Nasal cavity respiratory epithelium epithelial cell of viscerocranial mucosa (primary cell): ENCODE measurements at places on chromosomes 3 and 15. TPM values are rescaled to one million over a fixed set of nuclear protein-coding genes. Genes with fewer than 3 reads are reported as not detected.

BRK1 gene
- total RNA-seq: 65.8 and 109 TPM in 2 replicates

MGLL gene
- total RNA-seq: 35.9 and 62.9 TPM in 2 replicates

GHRL gene
- total RNA-seq: not detected in 2 replicates

CDCP1 gene
- 141 and 146 TPM in 2 replicates for total RNA-seq

EAF1 gene
- total RNA-seq: 37.5 and 46.5 TPM in 2 replicates

SLC51A gene
- not detected in 2 replicates for total RNA-seq

RGMA gene
- 3.1 and 6.6 TPM in 2 replicates for total RNA-seq

ZCWPW2 gene
- total RNA-seq: 0.34 and 0.78 TPM in 2 replicates

BNC1 gene
- 61.2 and 91.9 TPM in 2 replicates for total RNA-seq

RUBCN gene
- 9.9 and 13.4 TPM in 2 replicates for total RNA-seq

KBTBD8 gene
- 3.3 and 4.1 TPM in 2 replicates for total RNA-seq

AGBL1 gene
- not detected in 2 replicates for total RNA-seq

GOLGA8T gene
- total RNA-seq: not detected in 2 replicates

CERS3 gene
- 6.5 and 46.8 TPM in 2 replicates for total RNA-seq

PLA1A gene
- total RNA-seq: 0.14 TPM in 1 of 2 replicates, not detected in the other

SLC28A2 gene
- total RNA-seq: not detected in 2 replicates

ADPRH gene
- total RNA-seq: 0.68 and 3.9 TPM in 2 replicates

SNTN gene
- total RNA-seq: not detected in 2 replicates
